ENCODE measurements at places on chromosomes 4 and X. TPM values are rescaled to one million over a fixed set of nuclear protein-coding genes. Genes with fewer than 3 reads are reported as not detected.

GRCh38 chr4:14419516-14419915 lies 582.8 kb upstream of the CPEB2 start:
- no peak for DNase-seq

The WAS gene
- 0.17 TPM for total RNA-seq

GRCh38 chr4:144787365-144788258 lies 141.7 kb downstream of the HHIP start:
- peak; percentile 67 for DNase-seq

The PHKA1 gene
- 9.1 TPM for total RNA-seq

DNA sequence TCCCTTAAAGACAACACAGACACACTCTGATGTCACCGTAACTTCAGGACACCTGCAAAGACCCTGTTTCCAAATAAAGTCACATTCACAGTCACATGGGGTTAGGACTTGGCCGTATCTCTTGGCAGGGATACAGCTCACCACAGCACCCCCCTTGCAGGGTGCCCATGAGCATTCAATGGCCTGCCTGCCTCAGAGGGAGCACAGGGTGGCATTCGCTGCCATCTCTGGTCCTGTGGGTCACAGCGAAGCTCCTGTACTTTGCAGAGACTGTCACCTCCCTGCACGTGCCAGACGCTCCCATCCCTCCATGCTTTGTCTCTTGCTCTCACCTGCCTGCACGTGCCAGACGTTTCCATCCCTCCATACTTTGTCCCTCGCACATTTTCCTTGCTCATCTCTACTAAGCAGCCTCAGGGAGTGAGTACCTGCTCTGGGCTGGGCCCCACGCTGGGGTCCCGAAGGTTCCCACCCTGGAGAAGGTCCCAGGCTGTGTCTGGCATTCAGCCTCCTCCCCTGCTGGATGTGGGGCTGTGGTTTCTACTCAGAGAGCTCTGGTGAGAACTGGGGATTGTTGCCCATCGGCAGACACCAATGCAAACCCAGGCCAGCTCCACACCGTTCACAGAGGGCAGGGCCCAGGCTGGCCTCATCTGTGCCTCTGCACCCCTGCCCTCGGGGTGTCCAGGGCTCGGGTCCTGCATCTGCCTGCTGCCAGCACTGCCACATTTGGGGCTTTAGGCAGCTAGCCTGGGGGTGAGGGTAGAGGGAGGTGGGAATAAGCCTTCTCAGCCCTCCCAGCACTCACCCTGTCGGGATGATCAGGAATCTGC lies 15.8 kb downstream of the HTRA3 start:
- no peak for DNase-seq

GRCh38 chr4:154422152-154422551 lies 69.4 kb downstream of the DCHS2 start:
- no peak for DNase-seq

DNA sequence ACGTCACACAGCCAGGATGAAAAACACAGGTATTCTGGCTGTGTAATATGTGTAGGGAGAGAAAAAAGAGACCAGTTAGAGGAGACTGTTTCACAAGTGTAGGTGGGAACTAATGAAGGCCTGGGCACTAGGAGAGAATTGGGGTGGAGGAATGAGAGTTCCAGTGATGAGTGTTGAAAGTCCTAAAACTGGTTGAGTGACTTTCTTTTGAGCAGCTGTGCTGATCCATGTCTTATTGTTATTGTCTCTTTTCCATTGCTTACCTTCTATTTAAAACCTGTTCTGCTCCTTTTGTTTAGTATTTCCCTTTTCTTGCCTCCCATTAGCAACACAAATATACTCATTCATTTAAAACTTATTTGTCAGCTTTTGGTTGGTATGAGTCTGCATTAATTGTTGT lies 88.7 kb downstream of the PDLIM5 start:
- no peak for DNase-seq

- DNase-seq: no peak
Measured at GRCh38 chr4:85165808-85166207, 199.3 kb upstream of the WDFY3 start.

GRCh38 chrX:46180258-46180687 lies 364.9 kb downstream of the ZNF674 start:
- DNase-seq: peak; percentile 56

- no peak for DNase-seq
Measured at GRCh38 chr4:2059726-2060602, 837 bp downstream of the NAT8L start.

DNA sequence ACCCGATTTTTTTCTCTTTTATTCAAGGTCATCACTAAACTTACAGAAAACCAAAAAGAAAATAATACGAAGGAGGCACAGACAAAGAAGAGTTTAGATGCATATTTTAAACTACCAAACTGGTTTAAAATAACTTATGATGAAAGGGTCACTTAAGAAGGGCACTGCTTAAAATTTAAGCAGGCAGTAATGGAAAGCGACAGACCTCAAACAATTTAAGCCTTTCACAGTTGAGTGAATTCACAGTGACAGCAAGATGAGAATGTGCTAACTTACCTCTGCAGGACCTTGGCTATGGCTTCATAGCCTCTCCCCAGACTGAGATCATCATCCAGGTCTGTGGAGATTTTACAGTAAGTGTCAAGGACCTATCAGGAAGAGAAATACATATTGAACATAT lies 112.1 kb downstream of the TTC29 start:
- no peak for DNase-seq

The POU4F2 gene
- total RNA-seq: not detected

The POU3F4 gene
- total RNA-seq: not detected

DNA sequence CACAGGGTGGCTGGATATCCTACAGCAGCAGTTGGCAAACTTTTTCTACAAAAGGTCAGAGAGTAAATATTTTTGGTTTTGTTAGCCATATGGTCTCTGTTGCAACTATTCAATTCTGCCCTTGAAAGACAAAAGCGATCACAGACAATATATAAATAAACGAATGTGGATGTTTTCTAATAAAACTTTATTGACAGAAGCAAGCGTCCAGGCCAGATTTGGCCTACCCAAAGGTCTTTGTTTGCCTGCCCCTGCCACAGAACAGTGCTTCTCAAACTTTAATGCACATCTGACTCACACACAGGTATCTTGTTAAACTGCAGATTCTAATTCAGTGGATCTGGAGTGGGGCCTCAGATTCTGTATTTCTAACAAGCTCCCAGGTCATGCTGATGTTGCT lies 621.4 kb upstream of the DIPK2B start:
- no peak for DNase-seq

Data from fibroblast of lung (primary cell).